CD4-positive, alpha-beta T cell treated with Interleukin-21 for 1 hour (primary cell): ENCODE measurements at places on chromosomes 1 and 21.

DNA sequence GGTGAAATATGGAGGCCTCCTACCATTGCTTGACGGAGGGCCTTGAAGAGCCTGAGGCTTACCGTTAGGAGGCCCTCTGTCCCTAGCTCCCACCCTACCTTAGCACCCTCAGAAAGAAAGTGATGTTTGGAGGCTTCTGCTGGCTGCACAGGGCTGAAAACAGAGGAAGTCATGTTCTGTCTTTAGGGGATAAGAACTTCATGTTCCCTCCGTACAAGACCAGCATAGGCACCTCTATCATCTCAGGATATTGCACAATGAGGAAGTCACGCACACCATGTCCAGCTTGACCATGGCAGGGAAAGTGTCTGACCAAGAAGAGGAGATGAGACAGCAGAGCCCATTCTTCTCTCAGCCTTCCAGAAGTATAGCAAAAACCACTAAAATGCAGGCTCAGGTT, 13.8 kb downstream of the ADORA3 start:
- DNase-seq = no peak

DNA sequence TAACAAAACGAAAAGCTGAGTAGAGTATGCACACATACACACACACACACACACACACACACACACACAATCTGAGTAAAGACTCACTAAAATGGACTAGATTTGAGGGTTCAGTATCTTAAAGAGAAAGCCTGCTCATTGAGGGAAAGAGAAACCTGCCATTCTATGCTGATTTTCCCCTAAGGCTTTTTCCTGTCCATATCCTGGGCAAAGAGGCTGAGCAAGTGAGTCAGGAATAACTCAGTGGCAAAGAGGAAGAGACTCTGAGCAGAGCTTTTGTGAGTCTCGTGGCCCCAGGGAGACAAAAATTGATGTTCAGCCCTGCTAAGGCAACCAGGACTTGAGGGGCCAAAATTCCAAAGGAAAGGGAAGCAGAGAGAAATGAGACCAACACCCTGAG, 37.3 kb upstream of the RUNX1 start:
- no peak for DNase-seq

- DNase-seq = no peak
Observed at GRCh38 chr1:237684236-237684635, 206.5 kb downstream of the ZP4 start.

GRCh38 chr1:167628741-167629515, 1.1 kb upstream of the RCSD1 start:
- no peak for DNase-seq

DNA sequence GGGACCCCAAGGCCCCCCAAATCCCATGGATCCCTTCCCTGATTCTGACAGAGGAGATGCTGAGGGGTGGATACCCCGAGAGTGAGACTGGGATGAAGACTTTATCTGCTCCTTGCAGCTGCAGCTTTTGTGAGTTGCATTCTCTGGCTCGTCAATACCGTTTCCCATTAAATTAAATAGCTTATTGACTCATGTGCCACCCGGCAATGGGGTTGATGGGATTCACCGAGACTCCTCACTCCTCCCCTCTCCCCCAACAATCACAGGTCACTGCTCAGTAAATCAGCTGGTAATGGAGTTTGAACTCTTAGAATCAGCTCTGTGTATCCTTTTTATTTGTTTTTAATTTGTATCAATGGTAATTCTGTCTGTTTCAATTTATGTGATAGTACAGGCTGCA, 337.5 kb upstream of the PLXNA2 start:
- DNase-seq = no peak

DNA sequence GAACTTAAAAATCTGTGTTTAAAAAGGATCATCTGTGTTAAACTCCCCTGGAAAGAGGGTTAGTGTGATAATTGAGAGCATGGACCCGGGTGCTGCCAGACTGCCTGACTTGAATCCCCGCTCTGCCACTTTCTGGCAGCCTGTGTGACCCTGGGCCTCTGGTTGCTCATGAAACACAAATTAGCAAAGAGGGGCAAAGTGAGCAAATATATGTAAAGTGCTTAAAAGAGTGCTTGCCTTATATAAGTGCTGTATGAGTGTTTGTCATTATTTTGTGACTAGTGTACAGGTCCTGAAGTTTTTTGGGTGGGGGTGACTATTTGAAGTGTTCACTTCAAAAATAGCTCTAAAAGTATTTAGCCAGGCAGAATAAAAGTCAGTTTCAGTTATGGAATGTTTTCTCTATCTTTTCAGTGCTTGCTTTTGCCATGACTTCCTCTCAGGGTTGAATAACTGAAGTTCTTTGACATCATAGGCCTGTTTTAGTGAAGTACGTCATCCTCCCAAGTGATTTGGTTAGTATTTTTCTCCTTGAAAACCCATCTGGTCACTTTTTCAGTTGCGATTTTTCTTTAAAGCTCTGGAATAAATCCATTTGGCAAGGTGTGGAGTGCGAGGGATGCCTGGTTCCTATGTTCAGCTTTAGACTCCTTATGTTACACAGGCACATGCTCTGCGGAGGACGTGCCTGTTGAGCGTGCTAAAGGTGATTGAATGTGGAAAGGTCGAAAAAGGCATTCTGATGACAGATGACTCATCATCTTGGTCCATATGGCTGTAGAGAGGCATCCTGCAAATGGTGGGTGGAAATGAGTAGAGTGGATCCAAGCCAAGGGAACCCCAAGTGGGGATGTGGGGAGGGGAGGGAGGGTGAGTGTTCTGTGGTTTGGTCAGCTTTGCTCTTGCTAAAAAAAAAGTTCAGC, 47.8 kb downstream of the AK4 start:
- no peak for DNase-seq

DNA sequence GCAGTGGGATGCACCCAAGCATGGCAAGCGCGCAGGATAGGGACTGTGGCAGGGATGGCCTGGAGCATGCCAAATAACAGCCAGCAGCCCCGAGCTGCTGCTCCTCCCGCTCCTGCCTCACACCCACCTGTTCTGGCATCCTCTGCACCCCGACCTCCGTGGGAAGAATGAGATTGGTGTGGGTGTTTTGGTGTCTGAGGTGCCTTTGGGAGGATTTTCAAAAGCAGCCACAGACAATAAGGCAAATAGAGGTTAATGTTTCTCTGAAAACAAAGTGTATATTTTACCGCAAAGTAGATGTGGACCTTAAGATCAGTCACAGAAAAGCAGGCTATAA, 35.5 kb downstream of the IGFN1 start:
- DNase-seq = no peak

DNA sequence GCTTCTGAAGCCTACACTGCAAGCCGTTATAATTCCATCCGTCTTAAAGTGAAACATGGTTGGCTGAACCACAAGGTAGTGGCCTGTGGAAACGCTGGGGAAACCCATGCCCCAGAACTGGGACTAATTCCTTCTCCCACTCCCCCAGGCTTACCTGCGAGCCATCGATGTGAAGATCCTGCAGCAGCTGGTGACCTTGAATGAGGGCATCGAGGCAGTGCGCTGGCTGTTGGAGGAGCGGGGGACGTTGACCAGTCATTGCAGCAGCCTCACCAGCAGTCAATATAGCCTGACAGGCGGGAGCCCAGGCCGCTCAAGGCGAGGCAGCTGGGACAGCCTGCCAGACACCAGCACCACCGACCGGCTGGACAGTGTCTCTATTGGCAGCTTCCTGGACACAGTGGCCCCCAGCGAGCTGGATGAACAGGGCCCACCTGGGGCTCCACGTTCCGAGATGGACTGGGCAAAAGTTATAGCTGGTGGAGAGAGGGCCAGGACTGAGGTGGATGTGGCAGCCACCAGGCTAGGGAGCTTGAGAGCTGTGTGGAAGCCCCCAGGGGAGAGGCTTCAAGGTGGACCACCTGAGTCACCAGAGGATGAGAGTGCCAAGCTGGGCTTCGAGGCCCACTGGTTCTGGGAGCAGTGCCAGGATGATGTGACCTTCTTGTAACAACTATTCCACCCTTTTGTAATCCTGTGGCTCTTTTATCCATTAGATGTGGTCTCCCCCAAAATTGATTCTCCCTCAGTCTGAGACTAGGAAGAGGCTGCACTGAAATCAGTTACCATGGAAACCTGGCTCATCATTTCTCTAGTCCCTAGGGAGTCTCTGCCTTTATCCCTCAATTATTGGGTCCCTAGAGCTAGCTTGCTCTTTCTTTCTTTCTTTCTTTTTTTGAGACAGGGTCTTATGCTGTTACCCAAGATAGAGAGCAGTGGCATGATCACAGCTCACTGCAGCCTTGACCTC, 16.7 kb downstream of the LURAP1 start:
- DNase-seq = no peak

- DNase-seq = no peak
Observed at GRCh38 chr1:3541465-3541864, 69.8 kb downstream of the MEGF6 start.

DNA sequence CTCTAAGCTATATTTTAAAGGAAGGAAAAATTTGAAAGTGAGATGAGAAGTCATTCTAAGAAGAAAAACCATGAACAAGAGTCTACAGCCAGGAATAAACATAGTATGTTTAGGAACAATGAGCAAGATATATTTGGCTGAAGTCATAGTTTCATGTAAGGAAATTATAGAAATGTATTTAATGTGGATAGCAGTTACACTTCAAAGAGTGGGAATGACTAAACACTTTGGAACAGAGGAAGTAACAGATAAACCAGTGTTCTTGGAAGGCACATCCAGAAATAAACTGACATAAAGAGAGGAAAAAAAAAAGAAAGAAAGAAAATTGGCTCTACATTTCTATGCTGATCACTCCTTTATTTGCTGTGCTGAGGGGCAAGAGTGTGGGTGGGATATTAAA, 18.0 kb downstream of the C8A start:
- no peak for DNase-seq

DNA sequence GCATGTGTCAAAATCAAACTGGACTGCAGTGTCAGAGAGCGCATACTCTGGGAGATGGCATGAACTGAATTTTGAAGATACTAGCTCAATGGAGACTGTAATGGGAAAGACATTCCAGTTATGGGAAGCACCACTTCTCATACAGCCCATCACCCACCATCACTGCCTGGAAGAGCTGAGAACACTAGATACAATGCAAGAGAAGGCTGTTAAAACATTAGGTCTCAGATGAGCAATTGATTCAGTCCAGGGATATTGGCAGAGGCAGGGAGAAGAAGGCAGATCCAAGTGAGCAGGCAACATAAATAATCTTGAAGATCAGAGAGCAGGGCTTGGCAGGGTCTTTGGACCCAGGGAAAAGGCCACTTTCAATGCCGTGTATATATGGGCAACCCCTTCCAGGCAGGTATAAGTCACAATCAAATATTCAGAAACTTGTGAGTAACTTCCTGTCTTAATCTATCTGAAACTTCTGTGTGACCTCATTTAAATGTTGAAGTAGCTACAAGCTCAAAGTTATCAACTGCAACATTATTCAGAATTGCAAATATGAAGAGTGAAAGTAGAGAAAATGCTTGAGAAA, 290.3 kb upstream of the SGIP1 start:
- no peak for DNase-seq

DNA sequence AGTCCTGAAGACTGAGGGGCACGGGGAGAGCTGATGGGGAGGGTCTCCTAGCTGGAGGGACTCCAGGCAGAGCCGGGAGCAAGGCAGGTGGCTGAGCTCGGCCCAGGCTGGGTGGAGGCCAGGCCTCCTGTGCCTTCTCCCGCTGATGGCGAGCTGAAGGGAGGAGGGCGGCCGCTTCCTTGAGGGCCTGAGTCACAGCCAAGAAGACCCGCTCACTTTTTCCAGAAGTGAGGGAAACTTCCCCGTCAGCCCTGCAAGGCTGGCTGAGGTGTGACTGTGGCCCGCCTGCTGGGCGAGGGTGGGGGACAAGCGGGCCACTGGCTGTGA, 1.7 kb upstream of the VWA1 start:
- DNase-seq = no peak

GRCh38 chr1:230868736-230869385, 540 bp upstream of the C1orf198 start:
- no peak for DNase-seq

DNA sequence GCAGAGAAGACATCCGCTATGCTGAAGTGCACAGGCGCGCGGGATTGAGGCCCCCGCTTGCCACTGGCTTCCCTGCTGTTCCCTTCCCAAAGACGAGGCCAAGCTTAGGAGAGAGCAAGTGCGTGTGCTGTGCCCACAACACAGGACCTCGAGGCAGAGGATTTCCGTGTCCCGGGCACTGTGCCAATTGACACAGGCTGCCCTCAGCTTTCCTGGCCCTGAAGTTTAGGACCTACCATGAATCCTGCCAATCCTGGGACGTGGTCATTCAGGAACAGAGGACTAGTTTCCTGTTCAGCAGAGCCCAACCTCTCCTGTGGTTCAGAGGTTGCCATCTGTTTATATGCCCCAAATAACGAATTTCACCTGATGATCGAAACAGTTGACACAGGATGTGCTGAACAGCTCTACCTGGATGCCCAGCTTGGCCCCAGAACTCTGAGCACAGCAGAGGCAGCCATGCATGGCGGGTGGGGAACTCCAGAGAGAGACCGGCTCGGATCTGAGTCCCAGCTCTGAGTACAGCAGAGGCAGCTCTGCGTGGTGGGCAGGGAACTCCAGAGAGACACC, 22.0 kb downstream of the SLC37A1 start:
- DNase-seq = no peak

GRCh38 chr1:121558514-121558913, 373.7 kb downstream of the SRGAP2C start:
- no peak for DNase-seq

DNA sequence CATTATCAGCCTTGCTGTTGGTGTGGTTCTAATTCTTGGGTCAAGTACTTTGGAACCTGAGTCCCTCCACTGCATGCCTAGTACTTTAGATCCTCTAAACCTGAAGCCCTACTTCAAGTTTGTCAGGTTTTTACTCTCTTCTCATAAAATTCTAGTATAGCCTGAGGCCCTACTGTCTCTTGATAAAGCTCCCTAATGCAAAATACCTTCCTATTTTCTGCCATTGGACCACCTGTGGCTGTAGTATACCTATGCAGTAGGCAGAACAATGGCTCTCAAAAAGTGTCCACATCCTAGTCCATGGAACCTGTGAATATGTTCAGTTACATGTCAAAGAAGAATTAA, 47.5 kb upstream of the NEK7 start:
- DNase-seq = no peak

- no peak for DNase-seq
Observed at GRCh38 chr1:212500983-212501382, 68.3 kb downstream of the NENF start.

DNA sequence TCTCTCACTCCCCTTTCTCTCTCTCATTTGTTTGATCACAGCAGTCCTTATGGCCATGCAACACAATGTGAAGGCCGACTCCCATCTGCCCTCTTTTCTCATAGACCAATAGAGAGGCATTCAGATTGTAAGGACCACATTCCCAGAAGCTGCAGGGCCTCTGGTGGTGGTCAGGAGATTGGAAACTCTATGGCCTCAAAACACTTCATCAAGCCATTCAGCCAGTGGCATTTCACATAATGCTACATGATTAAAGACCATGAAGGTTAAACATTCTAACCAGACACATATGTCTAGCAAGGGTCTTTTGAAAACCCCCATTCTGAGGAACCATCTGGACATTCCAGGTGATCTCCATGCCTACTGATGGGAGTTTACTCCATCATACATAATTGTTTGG, 769.5 kb upstream of the CXADR start:
- no peak for DNase-seq

DNA sequence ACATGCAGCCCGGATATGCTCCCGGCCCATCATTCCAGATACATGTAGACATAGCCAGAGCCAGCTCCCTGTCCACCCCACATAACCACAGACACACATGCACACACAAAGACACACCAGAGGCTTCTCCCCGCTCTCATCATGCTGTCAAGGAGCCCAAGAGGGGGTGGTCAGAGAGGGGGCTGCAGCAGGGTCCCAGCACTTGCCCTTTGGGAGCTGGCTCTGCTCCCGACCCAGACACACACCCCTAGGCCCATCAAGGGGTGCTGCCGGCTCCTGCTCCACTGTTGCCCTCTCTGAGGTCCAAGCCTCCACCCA, 2.6 kb downstream of the PTAFR start:
- DNase-seq = no peak

GRCh38 chr21:43762303-43763128, 13.6 kb downstream of the CSTB start:
- no peak for DNase-seq
